ENCODE measurements at places on chromosomes 11 and 22.

- no peak for DNase-seq
Observed at GRCh38 chr11:92050305-92050704, 174.3 kb upstream of the FAT3 start.

DNA sequence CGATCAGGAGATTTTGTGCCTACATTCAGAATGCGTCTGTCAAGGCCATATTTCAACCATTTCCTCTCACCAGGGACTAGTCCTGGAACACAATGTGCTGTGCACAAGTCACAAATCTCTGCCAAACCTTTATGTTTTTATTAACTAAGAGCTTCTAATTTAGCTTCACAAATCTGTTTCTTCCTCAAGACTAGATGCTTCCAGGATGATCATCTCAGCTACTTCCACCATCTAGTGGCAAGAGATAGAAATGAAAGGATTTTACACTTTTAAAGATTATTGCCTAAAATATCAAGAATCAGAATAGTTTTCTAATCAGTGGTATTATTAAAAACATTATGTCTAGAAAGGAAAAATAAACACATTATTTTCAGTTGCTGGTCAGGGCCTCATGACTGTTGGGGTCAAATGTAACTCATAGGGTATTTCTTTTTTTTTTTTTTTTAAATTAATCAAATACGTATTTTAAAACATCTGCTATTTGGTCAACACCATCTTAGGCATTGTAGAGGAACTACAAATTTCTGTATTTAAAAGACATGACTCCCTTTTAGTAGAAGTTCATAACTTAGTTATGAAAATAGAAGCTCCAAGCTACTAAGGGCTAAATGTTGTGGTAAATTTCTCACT, 1102.6 kb downstream of the DLG2 start:
- no peak for DNase-seq

GRCh38 chr11:94656968-94657367, 89.8 kb downstream of the PIWIL4 start:
- DNase-seq: no peak

GRCh38 chr11:5336331-5336730, 7.0 kb downstream of the OR51B5 start:
- no peak for DNase-seq

- no peak for DNase-seq
Observed at GRCh38 chr22:46971099-46971763, 208.8 kb downstream of the TBC1D22A start.

DNA sequence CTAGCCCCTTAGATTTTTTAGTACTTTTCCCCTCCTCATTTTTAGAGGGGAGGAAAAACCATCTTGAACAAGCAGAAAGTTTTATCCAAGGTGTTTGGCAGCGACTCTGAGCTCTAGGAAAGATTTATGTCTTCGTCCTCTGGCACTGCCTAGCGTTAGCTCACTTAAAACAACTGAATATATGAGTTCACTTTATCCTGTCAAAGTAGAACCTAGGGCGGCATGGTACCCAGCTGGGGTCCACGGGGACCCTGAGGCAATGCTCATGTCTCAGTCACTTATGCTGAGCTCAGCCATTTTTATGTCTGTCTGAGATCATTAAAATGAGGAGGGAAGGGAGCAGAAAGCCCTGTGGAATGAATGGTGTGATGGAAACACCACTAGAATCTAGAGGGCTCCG, 14.2 kb upstream of the VSIG10L2 start:
- DNase-seq: no peak

GRCh38 chr11:88313441-88313840, 24.1 kb downstream of the CTSC start:
- DNase-seq: no peak

GRCh38 chr22:21713428-21714058, 22.1 kb downstream of the YPEL1 start:
- no peak for DNase-seq

DNA sequence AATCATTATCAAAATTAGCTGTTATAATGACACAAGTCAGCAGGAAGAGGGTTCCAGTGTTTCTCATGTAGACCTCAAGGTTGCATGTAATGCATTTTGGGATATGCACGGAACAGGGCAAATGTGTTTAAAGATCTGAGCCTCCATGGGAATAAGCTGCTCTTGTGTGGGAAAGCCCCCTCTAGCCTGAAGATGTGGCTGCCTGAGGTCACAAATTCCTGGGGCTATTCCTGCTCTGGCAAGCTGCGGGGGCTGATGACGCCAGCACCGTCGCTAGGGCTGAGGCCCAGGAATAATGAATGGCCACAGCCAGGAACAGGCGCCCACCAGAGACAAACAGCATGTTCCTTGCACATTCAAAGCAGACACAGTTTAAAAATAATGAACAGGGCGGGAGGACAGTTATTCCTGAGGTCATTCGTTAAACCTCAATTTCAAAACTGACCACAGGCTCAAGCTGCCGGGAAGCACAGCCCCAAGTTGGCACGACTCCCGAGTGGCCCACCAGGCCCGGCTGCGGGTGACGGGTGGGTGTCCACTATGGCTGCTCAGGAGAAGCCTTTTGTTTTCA, 11.7 kb downstream of the OSBPL5 start:
- no peak for DNase-seq

GRCh38 chr11:9796266-9796665, 132.4 kb downstream of the SWAP70 start:
- DNase-seq: no peak

DNA sequence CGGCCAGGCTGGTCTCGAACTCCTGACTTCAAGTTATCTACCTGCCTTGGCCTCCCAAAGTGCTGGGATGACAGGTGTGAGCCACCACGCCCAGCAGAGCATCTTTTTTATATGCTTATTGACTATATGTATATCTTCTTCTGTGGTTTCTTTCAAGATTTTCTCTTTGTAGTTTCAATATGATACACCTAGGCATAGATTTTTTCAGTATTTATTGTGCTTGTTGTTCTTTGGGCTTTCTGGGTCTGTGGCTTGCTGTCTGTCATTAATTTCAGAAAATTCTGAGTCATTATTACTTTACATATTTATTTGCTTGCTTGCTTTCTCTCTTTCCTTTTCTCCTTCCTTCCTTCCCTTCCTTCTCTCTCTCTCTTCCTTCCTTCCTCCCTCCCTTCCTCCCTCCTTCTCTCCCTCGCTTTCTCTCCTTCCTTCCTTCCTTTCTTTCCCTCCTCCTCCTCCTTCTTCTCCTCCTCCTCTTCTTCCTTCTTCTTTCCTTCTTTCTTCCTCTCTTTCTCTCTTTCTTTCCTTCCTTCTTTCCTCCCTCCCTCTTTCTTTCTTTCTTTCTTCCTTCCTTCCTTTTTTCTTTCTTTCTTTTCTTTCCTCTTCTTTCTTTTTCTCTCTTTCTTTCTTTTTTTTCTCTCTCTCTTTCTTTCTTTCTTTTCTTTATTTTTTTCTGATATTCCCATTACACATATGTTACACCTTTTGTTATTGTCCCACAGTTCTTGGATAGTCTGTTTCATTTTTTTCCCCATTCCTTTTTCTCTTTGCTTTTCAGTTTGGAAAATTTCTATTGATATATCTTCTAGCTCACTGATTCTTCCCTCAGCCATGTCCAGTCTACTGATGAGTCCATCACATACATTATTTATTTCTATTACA, 10.9 kb upstream of the DCHS1 start:
- DNase-seq: no peak

- DNase-seq: no peak
Observed at GRCh38 chr11:5564259-5565019, 16.1 kb upstream of the OR52H1 start.

GRCh38 chr11:135004495-135004894, 592.5 kb upstream of the B3GAT1 start:
- DNase-seq: no peak

DNA sequence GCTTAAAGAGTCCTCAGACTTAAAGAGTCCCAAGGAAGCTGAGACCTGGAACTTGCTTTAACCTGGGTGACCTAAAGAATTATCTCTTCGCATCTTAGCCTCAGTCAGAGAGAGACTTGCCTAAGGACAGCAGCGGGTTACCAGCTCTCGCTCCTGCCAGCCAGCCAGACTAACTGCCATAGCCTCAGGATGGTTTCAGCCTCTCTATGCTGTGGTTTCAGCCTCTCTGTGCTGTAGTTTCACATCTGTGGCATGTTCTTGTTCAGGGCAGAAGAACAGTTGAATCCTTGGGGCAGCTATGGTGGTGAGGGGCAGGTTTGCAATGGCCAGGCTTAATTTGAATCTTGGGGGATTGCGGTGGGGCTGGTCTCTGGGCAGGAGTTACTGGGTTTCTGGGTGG, 2.3 kb downstream of the FRMD8 start:
- DNase-seq: no peak

DNA sequence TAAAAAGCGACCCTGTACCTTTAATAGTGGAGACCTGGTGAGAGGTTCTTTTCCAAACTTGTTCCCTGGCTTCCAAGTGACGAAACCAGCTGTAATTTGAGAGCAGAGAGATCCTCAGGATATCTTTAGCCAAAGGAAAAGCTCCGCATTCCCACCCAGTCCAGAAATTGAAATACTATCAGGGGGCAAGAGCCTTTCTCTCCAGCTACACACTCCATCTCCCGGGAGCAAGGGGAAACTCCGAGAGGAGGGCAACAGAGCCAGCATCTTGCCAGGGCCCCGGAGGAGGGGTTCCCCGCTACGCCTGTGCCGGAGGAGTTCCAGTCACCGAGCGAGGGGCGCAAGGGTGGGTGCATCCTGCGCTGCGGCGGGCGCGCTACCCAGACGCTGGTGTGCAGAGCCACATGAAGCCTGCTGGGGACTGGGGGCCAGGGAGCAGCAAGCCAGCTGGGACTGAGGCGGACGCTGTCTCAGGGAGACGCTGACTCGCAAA, at the start of gene FIBIN:
Gene FIBIN, plus strand, starts transcription at position 148 of the 493 bp plus-strand sequence. CDS start 415 bp downstream, outside the sequence.
- peak; percentile 34 for DNase-seq

DNA sequence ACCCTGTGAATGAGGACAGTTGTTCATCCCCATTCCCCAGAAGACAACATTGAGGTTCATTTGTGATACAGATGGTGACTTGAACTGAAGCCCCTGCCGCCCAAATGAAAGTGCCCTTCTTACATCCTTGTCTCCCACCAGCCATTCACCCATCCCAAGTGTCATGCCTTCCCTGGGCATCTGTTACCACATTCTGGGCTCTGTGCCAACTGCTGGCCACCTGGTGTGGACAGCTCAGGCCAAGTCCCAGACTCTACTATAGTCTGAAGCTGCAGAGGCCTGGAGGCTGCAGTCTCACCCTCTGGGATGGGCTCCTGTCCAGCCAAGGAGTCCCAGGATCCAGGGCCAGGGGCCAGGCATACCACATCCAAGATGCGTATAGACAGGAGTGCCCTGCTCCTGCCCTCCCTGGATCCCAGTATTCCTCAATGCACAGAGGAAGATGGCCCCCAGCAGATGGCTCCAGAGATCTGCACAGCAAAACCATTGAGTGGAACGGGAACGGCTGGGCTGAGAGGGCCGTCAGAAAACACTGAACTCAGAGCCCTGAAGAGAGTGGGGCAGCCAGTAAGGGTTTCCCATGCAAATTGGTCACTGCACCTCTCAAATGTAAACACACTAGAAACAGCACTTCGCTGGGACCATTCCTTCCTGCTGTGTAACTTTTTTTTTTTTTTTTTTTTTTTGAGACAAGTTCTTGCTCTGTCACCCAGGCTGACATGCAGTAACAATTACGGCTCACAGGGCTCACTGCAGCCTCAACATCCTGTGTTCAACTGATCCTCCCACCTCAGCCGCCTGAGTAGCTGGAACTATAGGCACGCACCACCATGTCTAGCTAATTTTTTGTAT, 22.8 kb downstream of the ARRB1 start:
- peak; percentile 71 for DNase-seq

DNA sequence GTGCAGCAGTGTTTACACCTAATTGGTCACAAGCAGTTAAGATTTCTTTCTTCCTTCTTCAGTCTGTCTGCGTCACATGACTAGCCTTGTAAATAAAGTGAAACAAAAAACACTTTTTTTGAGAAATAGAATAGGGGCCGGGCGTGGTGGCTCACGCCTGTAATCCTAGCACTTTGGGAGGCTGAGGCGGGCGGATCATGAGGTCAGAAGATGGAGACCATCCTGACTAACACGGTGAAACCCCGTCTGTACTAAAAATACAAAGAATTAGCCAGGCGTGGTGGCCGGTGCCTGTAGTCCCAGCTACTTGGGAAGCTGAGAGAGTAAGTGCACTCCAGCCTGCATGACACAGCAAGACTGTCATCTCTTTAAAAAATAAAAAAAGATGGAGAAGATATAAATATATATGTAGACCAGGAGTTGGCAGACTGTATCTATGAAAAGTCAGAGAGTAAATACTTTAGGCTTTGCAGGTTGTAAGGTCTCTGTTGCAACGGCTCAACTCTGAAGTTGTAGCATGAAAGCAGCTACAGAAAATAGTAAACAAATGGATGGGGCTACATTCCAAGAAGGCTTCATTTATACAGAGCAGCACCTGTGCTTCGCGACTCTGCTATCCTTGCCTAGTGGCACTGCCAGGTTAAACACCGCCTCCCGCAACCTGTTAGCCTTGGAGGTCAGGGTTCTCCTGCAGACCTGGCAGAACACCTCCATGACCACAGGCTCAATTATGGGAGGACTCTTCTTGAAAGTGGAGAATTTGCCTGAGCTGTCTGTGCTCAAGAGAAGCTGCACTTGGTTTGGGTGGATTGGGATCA, 55.9 kb downstream of the PPP6R2 start:
- no peak for DNase-seq

DNA sequence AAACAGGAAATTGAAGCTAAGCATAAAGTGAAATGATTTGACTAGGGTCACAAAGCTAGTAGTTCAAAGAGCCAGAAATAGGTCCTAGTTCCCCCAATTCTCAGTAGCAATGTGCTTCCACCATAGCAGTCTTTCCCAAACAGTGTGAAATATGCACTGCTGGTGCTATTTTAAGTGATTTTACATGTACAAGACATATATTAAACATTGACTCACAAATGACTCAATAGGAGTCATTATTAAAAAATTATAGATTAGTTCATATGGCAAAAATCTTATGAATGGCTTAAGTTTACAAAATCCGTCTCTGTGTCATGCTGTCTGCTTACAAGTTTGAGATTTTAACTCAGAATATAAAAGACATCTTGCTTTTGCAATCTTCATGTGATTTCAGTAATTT, 21.4 kb downstream of the KIF18A start:
- DNase-seq: peak; percentile 20

DNA sequence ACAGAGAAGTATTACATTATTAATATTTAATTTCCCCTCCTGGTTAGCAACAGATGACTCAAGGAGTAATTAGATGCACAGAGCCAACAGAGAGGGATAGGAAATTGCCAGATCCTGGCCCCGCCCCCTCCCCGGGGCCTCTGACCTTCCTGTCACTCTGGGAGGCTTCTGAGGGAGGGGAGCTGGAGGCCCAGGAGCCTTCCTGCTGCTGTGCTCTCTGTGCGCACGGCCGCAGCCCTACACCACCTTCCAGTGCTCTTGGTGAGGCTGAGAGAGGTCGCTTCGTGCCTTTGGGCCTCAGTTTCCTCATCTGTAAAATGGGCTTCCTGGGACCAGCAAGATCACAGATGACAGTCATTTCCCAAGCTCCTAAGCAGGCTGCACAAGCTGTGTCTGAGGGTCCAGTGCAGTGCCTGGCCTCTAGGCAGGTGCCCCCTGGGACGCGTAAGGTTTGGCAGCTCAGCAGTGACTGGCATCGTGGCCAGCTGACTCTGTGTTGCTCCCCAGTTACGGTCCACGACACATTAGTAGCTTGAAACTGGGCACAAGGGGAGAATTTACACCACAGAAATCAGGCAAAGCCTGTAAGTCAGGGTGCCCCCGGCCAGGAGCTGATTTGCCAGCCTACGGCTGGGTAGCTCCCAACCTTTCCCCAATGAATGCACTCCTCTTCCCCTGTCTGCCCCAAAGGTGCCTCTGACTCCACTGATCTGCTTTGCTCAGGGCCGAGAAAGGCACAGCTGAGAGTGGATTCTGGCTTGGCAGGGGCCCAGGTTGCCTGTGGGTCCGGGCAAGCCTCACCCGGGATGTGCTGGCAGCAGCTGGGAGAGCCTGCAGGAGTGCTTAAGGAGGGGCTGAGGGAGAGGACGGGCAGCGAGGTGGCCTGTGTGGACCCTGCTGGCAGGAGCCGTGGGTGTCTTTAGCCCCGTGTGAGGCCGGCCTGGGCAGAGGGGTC, 2.3 kb downstream of the ADORA2A start:
- DNase-seq: no peak
